ENCODE measurements at places on chromosomes 5 and 9. TPM values are rescaled to one million over a fixed set of nuclear protein-coding genes. Genes with fewer than 3 reads are reported as not detected.
A peak's percentile ranks its signal among the peaks of the same experiment; 100 is the strongest.

Gene KIAA1958
- 37.1 TPM for total RNA-seq

- no peak for DNase-seq
These were observed 73.8 kb downstream of the MED27 start for GRCh38 chr9:132005899-132006298.

GRCh38 chr9:93417538-93417937 lies 33.9 kb upstream of the FAM120A start:
- DNase-seq: no peak

Gene HDHD3
- 16.6 TPM for total RNA-seq

DNA sequence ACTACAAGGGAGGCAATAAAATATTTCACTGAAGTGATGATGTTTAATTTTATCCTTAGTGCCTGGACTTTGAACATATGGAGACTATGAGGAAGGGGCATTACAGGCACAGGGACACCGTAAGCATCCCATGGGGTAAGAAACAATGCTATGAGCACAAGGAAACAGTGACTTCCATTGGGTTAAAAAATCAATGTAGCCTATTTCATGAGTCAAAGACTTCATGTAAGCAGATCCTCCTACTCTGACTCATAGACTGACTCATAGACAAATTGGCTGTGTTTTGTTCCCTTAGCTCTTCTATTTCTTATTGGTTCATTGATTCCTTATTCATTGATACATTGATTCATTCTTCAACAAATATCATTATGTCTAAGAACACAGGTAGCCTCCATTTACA lies 351.0 kb downstream of the PRELID2 start:
- no peak for DNase-seq

DNA sequence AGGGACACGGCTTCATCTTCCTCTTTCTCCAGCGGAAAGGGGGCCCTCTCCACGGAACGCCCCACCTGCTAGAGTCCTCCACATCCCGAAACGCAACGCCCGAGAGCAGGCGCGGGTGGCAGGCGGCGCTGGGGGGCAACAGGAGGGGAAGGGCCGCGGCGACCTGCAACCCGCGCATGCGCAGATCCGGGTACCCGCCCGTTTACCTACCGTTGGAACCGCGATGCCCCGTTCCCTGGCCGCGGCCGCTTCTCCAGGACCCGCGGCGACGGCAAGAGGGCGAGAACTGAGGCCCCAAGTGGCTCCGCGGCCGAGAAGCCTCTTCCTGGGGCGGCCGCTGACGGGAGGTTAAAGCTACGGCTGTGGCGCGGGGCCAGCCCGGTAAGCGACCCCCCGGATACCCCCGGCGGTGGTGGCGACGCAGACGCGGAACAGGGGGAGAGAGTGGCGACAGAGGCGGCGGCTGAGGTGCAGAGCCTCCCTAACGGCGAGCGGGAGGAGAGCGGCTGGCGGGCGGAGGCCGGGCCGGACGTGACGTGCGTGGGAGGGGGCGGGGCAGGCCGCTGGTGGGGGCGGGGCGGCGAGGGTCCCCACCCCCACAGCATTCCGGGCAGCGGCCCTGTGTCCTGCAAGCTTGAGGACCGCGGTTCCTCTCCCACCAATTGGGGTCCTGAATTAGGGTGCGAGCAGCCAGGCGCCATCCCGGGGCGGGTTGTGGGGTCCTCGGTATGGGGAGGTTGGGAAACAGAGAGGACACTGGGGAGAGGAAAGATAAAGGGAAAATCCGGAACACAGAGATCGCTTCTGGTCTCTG lies at the start of gene FAM13B:
Gene FAM13B, minus strand, starts transcription at position 508 of the 814 bp plus-strand sequence. CDS start 13,968 bp downstream, outside the sequence.
- DNase-seq: peak; percentile 64

DNA sequence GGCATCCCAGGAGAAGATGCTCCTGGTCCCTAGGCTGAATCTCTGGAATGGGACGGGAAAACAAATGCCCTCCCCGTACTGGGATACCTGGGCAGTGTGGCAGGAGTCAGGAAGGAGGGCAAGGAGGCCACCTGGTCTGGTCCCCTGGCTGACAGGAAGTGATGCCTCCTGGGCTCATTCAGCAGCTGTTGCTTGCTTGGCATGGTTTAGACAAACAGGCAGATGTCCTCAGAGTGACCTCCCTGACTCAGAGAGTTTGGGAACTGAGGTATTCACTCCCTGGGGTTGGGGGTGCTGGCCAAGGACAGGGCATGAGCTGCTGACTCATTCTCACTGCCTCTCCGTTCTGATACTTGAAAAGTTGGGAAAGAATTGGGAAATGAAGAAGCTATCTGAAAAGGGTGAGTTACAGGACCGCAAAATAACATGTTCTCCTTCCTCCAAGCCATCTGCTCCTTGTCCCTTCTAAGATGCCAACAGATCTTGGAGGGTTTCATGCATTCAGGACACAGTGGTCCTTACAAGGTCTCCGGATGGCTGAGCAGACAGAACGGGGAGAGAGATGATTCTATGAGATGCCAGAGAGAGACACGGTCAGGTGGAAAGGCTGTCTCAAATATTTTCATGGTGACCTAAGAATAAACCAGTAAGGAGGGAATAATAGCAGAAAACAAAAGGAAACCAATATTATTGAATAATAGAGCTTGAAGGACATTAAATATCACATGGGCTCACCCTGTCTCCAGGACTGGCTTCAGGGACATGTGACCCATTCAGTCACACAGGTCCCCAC lies 534.5 kb downstream of the BNC2 start:
- no peak for DNase-seq

DNA sequence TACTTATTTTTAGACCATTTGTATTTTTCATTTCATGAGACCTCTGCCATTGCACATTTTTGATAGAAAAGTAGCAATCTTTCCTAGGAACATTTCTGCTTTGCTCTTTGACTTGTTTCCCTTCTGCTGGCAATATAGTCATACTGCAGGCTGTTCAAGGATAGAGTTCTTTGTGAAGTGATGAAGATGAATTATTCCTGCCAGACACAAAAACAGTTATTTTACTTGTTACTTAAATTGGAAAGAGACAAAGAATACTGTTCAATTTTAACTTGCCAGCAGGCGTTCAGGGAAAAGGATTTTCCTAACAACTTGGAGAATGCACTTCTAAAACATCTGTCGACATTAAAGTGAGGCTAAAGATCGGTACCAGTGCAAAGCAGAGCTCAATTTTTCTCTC lies 251.7 kb upstream of the ACTBL2 start:
- DNase-seq: no peak

DNA sequence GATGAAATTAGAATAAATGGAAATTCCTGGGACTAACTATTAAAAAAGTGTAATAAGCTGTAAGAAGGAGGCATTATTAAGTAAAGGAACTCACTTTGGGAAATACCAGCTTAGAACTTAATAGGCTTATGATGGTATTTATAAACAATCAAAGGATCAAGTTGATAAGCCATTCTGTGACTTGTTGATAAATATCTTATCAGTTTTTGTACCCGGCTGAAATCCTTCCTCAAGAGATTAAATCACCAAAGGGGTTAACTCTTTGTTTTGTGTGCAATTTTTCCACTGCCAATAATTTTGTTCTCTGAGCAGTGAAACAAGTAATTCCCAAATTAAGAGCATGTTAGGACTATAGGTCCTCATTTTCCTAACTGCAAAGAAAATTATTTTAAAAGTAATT lies 70.7 kb upstream of the BDP1 start:
- DNase-seq: no peak

GRCh38 chr5:75450069-75450468 lies 61.4 kb downstream of the CERT1 start:
- DNase-seq: no peak

- peak; percentile 57 for DNase-seq
These were observed 524.2 kb upstream of the DAB2 start for GRCh38 chr5:39948867-39949468.

Gene NUTM2G
- total RNA-seq: not detected

Gene SHB
- 8.0 TPM for total RNA-seq

DNA sequence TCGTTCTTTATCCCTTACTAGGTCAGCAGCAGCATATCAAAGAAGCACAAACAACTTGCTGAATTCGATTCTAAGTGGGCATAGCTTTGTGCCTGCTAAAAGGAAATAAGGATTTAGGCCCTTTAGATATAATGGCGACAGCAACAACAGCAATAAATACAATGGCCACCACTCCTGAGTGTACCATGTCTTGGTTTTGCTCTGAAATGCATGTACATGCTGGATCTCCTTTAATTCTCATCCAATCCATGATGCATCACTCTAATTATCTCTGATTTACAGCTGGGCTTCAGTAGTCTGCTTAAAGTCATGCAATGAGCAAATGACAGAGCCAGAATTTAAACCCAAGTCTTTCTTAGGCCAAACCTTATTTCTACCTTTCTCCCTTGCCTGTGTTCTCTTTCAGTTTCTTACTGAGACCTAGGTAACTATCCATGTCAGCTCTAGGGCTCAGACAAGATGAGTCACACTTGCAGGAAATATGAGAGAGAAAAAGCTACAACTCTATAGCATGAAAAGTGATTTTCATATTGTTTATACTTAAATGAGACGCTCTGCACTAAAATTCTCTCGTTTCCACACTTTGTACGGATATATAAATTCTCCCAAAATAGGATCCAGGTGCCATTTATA lies 111.8 kb downstream of the HMHB1 start:
- DNase-seq: no peak

Gene FOXD4L4
- 5.6 TPM for total RNA-seq

DNA sequence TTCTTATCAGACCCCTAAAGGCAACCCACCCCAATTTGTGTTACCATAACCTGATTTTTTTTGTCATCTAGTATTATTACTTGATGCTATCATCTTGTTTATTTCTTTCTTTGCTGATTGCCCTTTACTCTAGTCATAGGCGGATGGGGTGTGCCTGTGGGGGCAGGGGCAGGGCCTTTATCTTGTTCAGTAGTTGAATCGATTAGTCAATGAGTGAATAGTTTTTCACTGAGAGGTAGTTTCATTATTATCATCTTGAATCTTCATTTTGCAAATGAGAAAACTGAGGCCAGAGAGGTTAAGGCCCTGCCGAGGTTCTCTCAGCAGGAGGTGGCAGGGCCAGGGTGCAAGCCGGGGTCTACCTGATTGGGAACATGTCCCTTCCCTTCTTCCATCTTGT lies 9.4 kb upstream of the GM2A start:
- DNase-seq: no peak

Gene IL13
- total RNA-seq: not detected

DNA sequence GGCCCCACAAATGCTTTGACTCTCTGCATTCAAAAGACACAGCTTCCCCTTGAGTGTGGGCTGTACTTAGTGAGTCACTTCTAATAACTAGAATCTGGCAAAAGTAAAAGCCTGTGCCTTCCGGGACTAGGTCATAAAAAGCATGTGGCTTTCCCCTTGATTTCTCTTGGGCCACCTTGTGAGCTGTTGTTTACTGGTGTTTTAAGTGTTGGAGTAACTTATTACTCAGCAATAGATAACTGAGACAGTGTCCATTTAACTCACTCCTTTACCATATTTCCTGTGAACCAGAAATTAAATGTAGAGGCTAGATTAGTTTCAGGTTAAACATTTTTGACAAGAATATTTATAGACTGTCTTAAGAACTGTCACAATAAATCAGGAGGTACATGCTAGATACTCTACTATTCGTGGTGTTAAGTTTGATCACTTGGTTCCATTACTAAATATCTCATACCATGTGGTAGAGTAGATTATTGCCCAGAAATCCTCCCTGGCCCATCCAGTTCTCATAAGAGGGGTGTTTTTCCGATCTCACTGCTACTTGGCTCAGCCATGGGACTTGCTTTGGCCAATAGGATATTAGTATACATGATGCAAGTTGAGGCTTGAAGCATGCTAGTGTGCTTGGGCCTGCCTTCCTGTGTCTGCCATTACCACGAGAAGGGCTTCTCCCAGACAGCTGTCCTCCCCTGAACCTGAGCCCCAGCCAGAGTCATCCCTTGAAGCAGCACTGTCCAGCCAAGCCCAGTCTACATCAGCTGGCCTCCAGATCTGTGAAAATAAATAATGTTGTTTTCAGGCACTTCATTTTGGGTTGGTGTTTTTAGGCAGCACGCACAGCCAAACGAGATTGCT lies 10.4 kb upstream of the CMBL start:
- DNase-seq: no peak

DNA sequence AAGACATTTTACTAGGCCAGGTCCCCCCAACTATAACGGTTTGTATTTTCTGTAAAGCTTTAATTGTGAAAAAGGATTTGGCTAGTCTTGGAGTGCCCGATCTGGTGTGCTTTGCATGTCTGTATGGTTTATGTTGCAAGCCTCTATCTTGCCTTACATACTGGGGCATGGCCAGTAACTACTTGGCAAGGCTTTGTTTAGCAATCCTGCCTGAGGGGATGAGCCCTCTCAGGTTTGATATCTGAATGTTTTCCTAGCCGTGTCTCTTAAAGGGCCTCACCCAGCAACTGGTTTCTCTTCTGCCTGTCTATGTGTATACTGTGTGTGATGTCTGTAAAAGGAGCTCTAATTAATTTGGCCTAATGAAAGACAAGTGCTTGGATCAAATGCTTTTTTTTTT lies 61.3 kb upstream of the SPINK5 start:
- DNase-seq: no peak

Gene SLC45A2
- total RNA-seq: 2.0 TPM

Gene ZNG1A
- total RNA-seq: 29.8 TPM

Gene CCL27
- total RNA-seq: 1.0 TPM

DNA sequence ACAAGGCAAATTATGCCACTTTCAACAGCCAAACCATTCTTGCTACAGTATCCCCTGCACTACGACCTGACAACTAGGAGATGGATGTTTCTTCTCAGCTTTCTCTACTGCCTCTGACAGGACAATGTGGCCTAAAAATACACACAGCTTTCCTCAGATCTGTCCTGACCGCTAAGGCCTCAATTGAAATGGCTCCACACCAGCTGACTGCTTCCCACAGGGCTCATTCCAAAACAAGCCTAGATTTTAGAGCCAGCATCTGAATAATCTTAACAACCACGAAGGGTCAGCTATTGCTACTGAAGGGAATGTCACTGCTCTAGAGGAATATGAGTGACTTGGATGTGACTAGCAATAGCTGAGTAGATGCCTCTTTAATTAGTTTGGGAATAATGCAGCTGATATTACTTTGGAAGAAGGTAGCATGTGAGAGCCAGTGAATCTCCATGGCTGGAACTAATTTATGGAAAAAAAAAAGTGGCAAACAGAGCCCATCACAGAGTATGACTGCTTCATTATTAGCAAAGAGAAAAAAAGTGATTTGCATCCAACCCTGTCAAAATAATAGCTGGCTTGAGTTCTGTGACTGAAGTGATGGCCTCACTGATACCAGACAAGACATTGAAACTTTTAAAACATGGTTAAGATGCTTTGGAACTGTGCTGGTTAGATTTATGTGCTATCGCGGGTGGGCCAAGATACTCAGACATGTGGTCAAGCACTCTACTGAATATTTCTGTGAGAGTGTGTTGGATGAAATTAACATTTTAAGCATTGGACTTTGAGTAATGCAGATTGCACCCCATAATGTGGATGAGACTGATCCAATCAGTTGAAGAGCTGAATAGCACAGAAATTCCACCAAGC lies 450.2 kb downstream of the NR2F1-AS1 start:
- DNase-seq: no peak

GRCh38 chr5:7320701-7321301 lies 75.1 kb upstream of the ADCY2 start:
- no peak for DNase-seq

- DNase-seq: no peak
These were observed 58.1 kb downstream of the LRSAM1 start for GRCh38 chr9:127509261-127509954.

DNA sequence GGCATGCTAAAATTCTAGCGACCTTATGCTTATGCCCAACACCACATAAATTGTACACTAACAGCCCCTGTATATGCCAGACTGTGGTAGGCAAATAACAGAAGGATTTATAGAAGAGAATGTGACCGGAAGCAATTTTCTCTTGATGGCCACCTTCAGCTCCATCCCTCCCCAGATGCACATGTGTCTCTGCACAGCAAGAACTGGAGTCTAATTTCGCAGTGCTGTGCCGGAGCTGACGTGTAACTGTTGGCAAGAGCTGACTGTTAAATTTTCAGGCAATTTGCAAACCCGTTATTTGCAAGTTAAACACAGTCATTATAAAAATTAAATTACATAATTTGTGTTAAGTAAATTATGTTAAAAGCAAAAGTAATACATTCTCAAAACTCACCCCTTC lies 48.4 kb downstream of the PCA3 start:
- no peak for DNase-seq

Measured in dorsolateral prefrontal cortex (tissue), 122 donors.